ENCODE measurements at places on chromosomes 6 and 20.

DNA sequence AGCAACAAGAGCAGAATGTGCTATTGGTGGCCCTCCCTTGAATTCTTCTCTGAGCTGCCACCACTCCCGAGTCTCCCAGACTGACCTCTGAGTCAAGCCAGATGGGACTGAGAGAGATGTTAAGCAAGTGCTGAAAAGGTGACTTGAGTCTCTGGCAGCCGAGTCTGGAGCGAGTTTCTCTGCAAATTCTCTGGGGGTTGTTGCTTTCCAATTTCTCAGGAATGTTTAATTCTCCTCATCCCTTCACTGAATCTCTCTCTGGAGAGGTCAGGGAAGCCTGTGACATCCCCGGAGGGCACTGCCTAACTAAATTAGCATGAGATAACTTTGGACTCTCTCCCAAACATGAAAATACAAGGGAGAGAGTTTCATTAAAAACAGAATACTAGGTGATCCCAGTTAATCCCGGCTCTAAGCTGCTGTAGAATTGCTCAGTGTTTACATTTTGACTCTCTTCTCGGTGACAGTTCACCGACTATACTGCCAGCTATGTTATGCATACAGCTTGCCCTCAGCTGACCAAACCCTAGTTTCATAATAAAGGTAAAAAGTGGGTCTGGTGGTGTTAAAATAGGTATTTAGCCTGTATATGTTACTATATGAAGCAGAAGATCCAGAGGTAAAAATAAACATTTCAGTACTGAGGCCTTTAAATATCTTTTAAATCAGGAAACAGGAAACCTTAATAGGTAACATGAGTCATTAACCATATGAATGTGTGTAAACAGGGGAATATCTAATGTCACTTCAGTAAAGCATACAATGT is 157.9 kb downstream of the FOXC1 start:
- no peak for DNase-seq

- DNase-seq: no peak
Measured at GRCh38 chr20:46767127-46767761, 57.8 kb downstream of the SLC2A10 start.

DNA sequence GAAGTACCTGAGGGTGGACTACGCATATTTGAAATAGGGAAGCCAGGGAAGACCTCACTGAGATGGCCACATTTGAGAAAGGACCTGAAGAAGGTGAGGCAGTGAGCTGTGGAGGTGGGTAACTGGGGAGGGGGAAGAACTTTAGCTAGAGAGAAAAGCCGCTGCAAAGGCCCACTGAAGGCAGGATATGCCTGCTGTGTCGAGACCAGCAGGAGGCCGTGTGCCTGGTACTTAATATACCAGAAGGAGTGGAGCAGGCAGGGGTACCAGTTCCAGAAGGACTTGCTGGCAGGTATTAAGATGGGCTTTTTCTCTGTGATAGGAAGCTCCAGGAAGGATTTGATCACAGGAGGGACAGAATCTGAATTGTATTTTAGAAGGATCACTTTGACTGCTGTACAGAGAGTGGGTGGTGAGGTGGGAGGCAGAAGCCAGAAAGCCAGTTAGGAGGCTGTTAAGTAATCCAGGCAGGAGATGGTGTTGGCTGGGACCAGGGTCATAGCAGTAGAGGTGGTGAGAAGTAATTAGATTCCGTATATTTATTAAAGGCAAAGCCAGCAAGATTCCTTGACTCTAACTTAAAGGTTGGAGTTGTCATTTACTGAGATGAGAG is 54.2 kb upstream of the FANCE start:
- no peak for DNase-seq

DNA sequence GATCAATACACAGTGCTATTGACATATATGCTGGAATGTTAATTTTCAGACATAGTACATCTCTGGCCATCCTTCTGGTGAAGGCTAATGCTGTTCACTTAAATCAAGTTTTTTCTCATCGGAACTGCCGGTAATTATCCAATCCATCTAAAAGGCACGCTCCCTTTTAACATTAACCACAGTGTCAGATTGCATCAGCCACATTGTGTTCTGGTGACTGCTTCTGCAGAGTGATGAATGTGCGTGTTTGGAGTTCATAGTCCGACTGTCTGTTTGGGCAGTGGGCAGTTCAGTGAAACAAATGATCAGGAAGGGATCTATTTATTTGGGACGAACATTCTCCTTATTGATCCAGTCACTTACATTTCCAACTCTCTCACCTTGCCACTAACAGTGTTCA is 49.5 kb downstream of the SOBP start:
- DNase-seq: no peak

- no peak for DNase-seq
Measured at GRCh38 chr6:96468681-96469224, 52.9 kb upstream of the UFL1 start.

GRCh38 chr6:35296931-35297600 is 552 bp upstream of the DEF6 start:
- no peak for DNase-seq

- DNase-seq: no peak
Measured at GRCh38 chr6:168134560-168135201, 55.7 kb upstream of the FRMD1 start.

- no peak for DNase-seq
Measured at GRCh38 chr20:20489054-20489453, 121.2 kb downstream of the INSM1 start.

GRCh38 chr6:134550604-134551003 is 232.7 kb upstream of the SGK1 start:
- DNase-seq: no peak

- no peak for DNase-seq
Measured at GRCh38 chr20:896501-897025, 19.6 kb downstream of the ANGPT4 start.

GRCh38 chr20:23647346-23647745 is 9.6 kb upstream of the CST3 start:
- no peak for DNase-seq

DNA sequence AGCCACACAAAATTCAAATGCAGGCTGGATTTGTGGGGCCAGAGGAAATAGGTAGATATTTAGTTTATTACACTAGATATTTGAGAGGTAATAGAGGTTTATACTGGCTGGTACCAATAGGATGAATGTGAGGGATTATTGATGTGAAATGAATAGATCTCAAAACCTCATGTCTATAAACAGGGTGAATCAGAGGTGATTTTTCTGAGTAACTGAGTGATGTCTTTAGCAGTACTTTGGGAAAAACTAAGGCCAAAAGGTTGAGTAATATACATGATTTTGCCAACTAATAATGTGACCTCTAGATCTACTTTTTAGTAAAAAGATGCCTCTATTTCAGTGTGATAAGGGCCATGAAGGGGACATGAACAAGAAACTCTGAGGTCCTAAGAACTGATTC is 86.8 kb downstream of the HAO1 start:
- DNase-seq: no peak

GRCh38 chr6:110282412-110282811 is 75.7 kb downstream of the METTL24 start:
- no peak for DNase-seq

DNA sequence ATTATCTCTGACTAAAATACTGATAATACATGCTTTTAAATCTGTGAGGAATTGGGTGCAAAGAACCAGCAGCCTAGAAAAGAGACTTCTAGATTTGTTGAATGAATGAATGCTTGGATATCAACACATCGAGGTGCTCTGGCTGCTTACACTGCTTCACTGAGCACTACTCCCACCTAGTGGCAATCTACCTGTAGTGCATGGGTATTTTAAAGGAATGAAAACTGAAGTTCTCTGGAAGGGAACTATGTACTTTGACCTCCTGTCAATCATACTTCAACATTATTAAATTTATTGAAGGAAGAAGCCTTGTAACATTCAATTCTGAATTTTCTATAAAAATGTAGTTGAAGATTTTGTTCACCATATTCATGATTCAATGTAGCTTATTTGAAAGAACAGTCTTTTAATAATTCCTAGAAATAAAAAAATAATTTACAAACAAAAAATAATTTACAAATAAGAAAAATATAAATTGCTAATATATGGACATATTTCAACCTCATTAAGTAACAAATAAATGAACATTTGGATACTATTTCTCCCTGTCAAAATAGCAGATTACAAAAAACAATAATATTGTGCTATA is 111.2 kb upstream of the MMS22L start:
- no peak for DNase-seq

- no peak for DNase-seq
Measured at GRCh38 chr6:5424726-5425125, 163.4 kb downstream of the FARS2 start.

GRCh38 chr20:4046311-4046924 is 31.1 kb upstream of the RNF24 start:
- DNase-seq: no peak

DNA sequence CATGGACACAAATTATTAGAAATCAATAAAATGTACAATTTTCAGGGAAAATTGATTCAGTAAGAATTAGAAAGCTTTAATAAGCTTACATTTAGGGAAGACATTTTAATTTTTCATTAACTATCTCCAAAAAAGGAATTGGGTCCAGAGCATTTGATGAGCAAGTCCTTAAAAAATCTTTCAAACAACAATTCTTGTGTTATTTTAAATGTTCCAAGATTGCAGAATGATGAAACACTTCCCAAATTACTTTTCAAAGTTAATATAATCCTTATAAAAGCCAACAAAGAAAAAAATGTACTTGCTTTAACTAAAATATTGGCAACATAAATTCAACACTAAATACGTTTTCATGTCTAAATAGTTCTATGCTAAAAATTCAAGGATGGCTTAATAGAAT is 102.0 kb downstream of the ADAT2 start:
- no peak for DNase-seq

GRCh38 chr6:130326496-130326895 is 39.3 kb upstream of the TMEM200A start:
- DNase-seq: no peak

GRCh38 chr6:118606858-118607257 is 44.5 kb downstream of the CEP85L start:
- no peak for DNase-seq

DNA sequence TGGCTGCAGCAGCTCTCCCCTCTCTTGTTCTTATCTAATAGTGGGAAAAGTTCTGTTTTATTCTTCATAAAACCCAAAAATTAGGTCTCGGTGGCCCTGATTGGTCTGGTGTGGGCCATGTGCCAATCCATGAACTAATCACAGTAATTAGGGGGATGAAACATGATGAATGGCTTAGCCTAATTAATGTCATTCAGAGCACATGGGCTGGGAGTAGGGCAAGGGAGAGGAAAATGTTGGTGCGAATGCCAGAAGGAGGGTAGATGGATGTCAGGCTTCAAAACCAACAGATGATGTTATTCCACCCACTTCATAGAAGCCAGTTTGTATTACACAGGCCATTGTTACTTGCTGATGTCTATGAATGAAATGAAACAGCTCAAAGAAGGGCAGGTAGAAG is 46.5 kb downstream of the PLEKHG1 start:
- DNase-seq: no peak

DNA sequence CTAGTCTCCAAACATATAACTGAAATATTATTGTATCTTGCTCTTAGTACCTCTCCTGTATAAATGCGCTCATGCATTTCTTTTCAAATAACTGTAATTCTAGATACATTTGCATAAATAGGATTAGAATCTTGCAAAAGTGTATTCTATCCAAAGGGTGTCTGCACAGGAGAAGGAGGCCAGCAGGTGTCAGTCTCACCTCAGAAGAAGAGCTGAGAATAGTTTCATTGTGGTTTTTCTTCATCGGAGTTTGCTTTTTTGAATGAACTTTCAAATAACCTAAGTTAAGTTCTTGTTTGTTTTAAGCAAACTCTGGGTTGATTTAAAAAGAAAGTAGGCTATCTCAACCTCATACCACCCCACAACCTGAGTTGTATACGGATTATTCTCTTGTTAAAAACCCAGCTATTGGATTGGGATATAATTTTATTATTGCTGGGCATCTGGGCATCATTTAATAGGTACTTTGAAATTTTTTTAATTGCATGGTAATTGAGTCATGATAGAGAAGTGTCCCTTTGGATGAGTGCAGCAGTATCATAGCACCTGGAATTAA is 125.0 kb upstream of the MLIP start:
- no peak for DNase-seq

GRCh38 chr6:34865107-34865506 is 22.7 kb downstream of the TAF11 start:
- no peak for DNase-seq

- DNase-seq: no peak
Measured at GRCh38 chr20:8803065-8803464, 265.8 kb upstream of the PLCB4 start.

GRCh38 chr20:516799-517198 is 26.8 kb downstream of the CSNK2A1 start:
- DNase-seq: no peak

- no peak for DNase-seq
Measured at GRCh38 chr6:33633084-33633461, 12.0 kb downstream of the ITPR3 start.

GRCh38 chr6:40640599-40641227 is 53.5 kb upstream of the LRFN2 start:
- DNase-seq: no peak

- DNase-seq: no peak
Measured at GRCh38 chr6:126127659-126128058, 141.3 kb downstream of the TRMT11 start.

GRCh38 chr20:57897156-57897874 is 187.5 kb upstream of the PMEPA1 start:
- DNase-seq: no peak

DNA sequence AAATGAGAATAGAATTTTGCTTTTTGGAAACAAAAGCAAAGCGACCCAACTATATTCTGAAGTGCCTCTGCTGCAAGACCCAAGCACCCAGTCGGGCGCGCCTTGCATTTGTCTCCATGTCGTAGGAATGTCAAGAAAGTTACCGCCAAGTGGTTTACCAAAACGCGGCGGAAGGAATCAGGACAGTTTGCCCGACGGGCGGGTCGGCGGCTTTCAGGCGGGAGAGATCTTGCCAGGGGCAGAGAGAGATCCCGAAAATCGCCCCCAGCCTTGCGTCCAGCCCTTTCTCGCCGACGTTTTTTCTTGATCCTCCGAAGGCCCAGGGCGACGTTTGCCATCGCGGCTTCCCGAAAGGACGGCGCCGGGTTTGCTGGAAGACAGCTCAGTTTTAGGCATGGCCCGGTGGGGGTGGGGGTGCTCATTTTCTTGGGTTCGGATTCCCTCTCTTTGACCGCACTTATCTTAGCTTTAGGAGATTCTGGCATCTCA is 4.0 kb upstream of the LIN28B start:
- no peak for DNase-seq

- DNase-seq: no peak
Measured at GRCh38 chr6:43375693-43376092, 6.2 kb upstream of the ZNF318 start.

DNA sequence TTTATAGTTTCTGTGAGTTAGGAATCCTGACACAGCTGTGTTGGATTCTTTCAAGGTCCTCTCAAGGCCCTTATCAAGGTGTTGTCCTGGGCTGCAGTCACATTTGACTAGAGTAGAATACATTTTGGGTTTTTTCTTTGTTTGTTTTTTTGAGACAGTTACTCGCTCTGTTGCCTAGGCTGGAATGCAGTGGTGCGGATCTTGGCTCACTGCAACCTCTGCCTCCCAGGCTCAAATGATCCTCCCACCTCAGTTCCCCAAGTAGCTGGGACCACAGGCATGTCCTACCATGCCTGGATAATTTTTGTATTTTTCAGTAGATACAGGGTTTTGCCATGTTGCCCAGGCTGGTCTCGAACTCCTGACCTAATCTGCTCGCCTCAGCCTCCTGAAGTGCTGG is 15.7 kb downstream of the NFYA start:
- no peak for DNase-seq
